ENCODE measurements at places on chromosomes 11 and 22.

GRCh38 chr11:63769714-63770455, 1.3 kb upstream of the ZFTA start:
- DNase-seq, result no peak

DNA sequence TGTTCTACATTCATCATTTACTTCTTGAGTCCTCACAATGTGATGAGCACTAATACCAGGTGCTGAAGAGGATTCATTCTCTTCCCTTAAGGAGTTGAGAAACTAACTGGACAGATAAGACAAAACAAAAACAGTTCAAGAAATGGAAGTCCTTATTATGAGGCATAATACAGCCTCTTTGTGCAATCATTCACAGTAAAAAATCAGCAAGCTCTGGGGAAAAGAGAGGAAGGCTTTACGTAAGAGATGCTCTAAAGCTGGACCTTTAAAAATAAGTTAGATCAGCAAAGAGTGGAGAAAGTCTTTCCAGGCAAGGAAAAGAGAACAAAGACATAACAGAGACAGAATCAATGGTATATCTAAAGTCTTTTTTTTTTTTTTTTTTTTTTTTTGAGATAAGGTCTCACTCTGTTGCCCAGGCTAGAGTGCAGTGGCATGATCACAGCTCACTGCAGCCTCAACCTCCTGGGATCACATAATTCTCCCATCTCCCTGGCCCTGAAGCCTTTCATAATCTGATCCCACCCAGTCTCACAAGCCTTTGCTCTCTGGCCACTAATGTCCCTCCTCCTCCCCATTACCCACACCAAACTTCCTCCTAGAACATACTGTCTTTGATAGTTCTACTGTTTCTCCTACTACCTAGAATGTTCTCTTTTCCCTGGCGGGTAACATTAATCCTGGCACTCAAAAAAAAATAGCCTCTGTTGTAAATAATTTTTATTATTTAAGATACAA, 40.9 kb downstream of the MRTFA start:
- DNase-seq, result no peak

- DNase-seq, result no peak
Measured at GRCh38 chr11:19380375-19380774, 139.6 kb upstream of the E2F8 start.

DNA sequence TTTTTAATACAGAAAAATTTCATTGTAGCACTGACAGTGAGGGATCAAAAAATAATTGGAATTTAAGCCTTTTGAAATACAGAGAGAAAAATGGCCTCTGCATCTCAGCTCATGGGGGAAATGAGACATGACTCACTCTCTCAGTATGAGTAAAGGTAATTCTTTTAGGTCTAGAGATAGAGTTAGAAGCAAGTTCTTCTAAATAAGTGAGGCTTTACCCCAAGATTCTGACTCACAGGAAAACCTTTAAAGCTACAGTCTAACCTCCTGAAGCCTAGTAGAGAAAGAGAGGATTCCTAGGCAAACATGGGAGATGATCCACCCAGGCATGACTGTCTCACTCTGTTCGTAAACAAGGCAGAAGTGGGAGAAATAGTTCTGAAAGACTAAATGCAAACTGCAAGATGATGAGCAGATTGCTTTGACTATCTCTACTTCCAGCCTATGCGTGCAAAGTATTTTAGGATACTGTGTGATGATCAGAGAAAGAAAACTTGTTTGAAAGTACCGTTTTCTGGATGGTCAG, 1003.3 kb upstream of the CCDC90B start:
- no peak for DNase-seq

DNA sequence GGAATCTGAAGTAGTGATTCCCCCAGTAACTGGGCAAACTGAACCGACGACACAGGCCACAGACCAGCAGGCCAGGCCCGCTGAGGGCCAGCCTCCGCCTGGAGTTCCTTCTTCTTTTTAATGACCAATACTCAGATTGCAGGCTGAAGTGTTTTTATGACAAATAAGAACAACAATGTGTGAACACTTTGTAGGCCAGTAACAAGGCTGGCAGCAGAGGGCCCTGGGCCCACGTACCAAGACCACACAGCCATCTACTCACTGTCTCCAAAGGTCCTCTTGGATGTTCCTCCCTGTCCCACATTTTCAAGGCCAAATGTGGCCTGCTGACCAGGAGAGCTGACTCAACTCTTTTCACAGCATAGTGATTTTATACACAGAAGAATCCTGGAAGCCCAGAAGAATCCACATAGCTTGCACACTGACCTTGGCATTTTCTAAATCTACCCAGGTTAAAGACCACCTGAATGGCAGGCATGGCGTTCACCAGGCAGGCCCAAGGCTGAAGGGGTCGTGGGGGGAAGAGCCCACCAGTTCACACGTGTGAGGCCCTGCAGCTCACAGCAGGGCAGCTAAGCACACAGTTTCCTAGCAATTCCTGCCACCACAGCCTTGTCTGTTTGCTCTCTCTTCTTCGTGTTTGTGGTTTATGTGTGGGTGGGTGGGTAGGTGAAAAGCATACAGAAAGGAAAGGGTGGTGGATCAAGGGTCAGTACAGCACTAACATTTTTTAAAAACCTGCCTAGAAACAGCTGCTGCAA, 13.3 kb downstream of the SMCO4 start:
- DNase-seq, result no peak

GRCh38 chr11:101049123-101049522, 80.5 kb downstream of the PGR start:
- no peak for DNase-seq
